ENCODE measurements at places on chromosomes 2 and 18.

GRCh38 chr2:238174701-238175100 lies 15.9 kb downstream of the ERFE start:
- DNase-seq = no peak

- no peak for DNase-seq
Measured at GRCh38 chr18:37160038-37160820, 331.3 kb downstream of the KIAA1328 start.

GRCh38 chr2:234991290-234991689 lies 39.5 kb downstream of the SH3BP4 start:
- DNase-seq = no peak

DNA sequence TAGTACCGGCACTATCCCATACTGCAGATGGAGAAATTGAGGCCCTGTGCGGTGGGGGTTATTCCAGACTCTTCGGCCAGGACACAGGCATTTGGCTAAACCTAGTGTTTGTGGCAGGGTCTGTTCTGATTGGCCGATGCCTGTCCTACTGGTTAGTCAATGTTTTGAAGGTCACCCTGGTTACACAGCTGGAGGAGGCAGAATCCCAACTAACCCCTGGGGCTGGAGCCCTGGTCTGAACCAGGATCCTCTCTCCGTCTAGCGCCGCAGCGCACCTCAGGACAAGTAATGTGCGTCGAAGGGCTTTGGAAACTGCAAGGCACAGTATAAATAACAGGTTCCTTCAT lies 19.4 kb downstream of the TEX44 start:
- no peak for DNase-seq

DNA sequence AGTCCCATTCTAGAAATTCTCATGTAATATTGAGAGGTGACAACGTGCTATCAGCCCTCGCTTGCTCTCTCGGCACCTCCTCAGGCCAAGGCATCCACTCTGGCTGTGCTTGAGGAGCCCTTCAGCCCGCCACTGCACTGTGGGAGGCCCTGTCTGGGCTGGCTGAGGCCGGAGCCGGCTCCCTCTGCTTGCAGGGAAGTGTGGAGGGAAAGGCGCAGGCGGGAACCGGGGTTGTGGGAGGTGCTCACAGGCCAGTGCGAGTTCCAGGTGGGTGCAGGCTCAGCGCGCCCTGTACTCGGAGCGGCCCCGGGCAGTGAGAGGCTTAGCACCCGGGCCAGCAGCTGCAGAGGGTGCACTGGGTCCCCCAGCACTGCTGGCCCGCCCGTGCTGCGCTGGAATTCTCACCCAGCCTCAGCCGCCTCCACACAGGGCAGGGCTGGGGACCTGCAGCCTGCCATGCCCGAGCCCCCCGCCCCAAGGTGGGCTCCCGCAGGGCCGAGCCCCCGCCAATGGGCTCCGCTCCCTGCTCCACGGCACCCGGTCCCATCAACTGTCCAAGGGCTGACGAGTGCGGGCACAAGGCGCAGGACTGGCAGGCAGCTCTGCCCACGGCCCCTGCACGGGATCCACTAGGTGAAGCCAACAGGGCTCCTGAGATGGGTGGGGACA lies 1680.6 kb upstream of the LRRTM1 start:
- DNase-seq = no peak

DNA sequence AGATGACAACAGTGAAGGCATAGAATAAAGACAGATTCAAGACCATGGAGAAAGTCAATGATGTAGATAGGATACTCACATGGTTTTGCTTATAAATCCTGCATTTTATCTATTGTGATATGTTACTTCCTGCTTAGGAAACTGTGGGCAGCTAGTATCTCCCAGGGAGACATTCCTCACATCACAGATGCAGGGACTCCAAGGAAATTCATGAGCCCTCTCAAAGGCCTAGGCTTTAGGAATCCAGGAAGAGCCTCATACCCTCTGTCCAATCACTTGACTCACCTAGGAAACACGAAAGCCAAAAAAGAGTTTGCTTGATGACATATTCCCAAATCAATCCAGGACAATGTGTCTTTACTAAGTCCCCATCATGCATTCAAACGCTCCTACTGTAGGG lies 247.8 kb upstream of the KLHL29 start:
- no peak for DNase-seq

DNA sequence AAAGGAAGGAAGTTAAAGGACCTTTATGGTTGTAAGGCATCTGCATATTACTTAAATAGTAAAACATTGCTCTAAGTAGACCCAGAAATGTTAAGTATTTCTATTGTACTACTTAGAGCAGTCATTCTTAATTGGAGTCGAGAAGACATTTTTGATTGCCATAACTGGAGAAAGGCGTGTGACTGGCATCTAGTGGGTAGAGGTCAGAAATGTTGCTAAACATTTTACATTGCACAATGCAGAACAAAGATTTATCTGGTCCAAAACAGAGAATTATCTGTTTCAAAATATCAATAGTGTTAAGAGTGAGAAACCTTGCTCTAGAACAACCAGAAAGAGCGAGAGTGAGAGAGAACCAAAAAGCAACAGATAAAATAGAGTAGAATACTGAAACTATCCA lies 23.3 kb upstream of the ROCK1 start:
- DNase-seq = no peak

GRCh38 chr2:31694444-31694843 lies 113.7 kb upstream of the SRD5A2 start:
- DNase-seq = no peak

- no peak for DNase-seq
Measured at GRCh38 chr2:191434072-191434471, 188.9 kb downstream of the MYO1B start.

- no peak for DNase-seq
Measured at GRCh38 chr2:237085248-237086221, at the start of gene COPS8. TSS of gene COPS8 (plus strand) at chr2:237085889. CDS start at chr2:237085965, 76 bp downstream.

GRCh38 chr18:36153203-36153602 lies 23.5 kb downstream of the ELP2 start:
- DNase-seq = no peak

- DNase-seq = no peak
Measured at GRCh38 chr18:6366776-6367175, 47.9 kb downstream of the L3MBTL4 start.

DNA sequence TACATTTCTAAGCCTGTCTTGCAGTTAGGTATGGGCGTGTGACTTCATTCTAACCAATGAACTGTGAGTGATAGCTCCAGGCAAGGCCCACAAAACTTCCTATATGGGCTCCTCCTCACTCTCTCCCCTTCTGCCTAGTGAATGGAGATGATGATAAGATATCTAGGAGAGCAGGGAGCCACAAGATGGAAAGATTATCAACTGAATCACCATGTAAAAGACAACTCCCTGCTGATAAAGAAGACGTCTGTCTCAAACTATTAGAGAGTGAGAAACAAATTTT lies 237.1 kb downstream of the GPD2 start:
- DNase-seq = no peak

- DNase-seq = no peak
Measured at GRCh38 chr2:68124321-68124720, 33.4 kb upstream of the PNO1 start.

- no peak for DNase-seq
Measured at GRCh38 chr2:227834916-227835650, 21.4 kb downstream of the CCL20 start.

GRCh38 chr2:14540015-14540414 lies 92.5 kb upstream of the LRATD1 start:
- DNase-seq = no peak

DNA sequence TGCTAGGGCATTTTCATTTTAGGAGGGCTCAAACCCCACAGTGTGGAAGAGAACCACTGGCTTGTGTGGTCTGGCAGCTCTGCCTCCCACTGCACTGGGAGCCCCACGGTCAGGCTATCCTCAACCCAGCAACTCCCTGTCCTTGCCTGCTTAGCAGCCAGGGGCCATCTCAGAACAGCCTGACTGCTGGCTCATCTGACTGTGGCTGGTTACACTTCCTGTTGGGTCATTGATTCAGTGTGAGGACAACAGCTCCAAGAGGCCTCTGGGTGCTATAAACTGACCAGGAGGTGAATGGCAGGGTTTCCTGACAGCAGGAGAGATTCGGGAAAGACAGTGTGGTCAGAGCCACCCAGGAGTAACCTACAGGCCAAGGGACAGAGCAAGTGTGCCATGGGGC lies 40.1 kb downstream of the AMER3 start:
- DNase-seq = no peak

GRCh38 chr18:56723068-56723467 lies 71.9 kb downstream of the WDR7 start:
- no peak for DNase-seq

- no peak for DNase-seq
Measured at GRCh38 chr2:96684883-96685576, 42.5 kb downstream of the FER1L5 start.

GRCh38 chr18:392928-393573 lies 107.5 kb downstream of the COLEC12 start:
- no peak for DNase-seq

DNA sequence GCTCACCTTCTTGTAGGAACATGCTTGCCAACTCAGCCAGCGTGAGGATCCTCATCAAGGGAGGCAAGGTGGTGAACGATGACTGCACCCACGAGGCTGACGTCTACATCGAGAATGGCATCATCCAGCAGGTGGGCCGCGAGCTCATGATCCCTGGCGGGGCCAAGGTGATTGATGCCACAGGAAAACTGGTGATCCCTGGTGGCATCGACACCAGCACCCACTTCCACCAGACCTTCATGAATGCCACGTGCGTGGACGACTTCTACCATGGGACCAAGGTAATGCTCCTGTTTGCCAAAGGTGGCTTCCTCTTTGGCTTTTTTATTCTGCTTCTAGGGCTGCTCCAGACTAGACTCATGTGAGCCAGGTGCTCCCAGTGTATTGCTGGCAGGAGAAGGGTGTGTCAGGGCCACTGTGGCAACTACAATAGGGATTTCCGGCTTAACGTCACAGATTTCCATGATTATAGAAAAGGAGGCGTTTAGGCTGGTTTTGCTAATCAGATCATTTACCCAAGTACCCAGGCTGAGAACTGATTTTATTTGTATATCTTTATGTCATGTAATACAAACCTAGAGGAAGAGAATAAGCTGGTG lies 50.6 kb downstream of the DPYSL5 start:
- DNase-seq = peak; percentile 74

DNA sequence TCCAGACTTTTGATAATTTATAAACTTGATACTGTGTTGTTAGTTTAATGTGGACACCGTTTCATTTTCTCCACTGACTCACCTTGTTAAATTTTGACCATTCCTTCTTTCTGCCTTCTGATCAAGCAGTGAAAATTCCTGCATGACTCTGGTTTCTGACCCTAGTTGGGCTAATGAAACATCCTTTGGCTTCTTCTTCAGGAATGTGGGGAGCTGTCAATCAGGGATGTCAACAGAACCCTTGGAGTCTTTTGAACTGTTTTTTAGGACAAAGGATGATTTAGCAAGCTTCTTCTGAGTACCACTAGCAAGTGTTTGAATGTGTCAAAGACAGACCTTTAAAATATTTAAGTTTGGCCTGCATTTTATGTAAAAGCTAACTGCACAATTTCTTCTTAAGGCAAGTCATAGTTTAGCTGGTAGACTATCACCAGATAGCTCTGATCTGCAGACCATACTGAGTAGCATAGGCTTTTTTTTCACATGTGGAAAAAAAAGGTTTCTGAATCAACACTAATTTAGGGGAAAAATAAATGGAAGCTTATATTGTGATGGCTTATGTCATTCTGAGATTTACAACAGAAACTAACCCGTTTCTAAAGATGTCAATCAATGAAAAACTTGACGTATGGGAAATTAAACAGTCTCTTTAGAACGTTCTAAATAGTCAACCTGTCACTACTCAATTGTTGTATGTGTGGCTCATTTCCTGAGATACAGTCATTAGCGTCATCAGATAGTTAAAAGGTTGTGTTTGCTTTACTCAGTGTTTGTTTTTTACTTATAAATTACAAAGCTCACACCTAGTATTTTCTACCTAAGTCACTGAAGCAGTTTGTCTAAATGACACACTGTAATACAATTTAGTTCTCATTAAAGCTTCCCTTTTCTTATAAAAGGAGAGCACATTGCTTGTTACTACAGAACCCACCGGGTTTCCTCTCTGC lies 311.4 kb downstream of the PTPRM start:
- DNase-seq = no peak

DNA sequence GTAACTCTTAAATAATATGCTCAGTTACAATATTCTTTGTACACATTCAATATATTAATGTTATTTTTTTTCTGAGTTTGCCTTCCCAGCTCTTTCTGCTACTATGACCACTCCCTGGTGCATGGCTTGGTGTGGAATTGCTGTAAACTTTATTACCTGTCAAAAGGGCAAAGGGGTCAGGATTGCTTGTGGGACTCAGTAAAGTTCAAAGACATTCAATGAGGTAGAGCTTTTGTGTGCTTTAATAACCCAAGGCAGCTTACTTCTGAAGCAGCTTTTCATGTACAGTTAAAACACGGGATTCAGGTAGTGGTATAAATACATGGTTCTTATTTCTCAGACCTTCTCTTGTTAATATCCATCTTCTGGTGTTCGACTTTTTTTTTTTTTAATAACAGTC lies 132.8 kb downstream of the MEIS1 start:
- no peak for DNase-seq

- no peak for DNase-seq
Measured at GRCh38 chr2:31654241-31654640, 73.5 kb upstream of the SRD5A2 start.

DNA sequence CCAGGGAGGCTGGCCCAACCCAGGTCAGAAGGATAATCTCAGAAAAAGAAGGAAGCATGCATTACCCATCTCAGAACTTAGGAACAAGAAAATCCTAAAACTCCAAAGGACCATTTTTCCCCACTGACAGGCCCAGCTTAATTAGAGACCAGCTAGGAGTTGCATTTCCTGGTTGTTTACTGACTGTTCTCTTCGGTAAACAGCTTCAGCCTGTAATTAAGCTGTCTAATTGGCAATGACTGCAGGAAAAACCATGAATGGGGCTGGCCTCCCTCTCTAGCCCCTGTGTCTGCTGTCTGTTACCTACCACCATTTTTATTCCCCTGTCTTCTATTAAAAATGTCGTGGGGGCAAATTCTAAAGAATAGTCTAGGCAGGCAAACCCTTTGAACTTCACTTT lies 146.5 kb downstream of the AGAP1 start:
- no peak for DNase-seq

GRCh38 chr2:127901339-127902056 lies 15.7 kb upstream of the AMMECR1L start:
- DNase-seq = no peak

DNA sequence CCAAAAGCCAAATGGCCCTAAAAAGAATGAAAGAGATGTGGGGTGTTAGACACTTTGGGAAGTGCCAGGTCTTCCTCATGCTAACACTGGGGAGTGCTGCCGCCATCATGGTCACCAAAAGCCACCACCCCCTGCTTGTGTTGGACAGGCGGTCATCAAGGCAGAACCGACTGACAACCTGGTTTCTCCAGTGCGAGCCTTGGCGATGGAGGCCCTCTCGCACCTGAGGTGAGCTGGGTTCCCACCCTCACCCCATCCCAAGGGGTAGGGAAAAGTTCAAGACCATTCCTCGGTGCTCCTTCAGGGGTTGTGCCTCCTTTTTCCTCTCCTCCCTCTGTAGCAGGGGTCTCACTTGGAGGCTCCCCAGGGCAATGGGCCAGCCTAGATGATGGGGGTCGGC lies 33.6 kb downstream of the MROH2A start:
- no peak for DNase-seq

- DNase-seq = peak; percentile 94
Measured at GRCh38 chr2:239311132-239312040, 89.4 kb downstream of the HDAC4 start.

GRCh38 chr2:38981670-38982357 lies 92.1 kb downstream of the ARHGEF33 start:
- DNase-seq = no peak

GRCh38 chr18:57776767-57777166 lies 26.3 kb downstream of the ATP8B1 start:
- no peak for DNase-seq

GRCh38 chr2:49935449-49935848 lies 781.1 kb upstream of the FSHR start:
- DNase-seq = no peak
